ENCODE measurements at places on chromosomes 5 and 9.

GRCh38 chr9:107213080-107213479 lies 70.0 kb upstream of the RAD23B start:
- DNase-seq: no peak

DNA sequence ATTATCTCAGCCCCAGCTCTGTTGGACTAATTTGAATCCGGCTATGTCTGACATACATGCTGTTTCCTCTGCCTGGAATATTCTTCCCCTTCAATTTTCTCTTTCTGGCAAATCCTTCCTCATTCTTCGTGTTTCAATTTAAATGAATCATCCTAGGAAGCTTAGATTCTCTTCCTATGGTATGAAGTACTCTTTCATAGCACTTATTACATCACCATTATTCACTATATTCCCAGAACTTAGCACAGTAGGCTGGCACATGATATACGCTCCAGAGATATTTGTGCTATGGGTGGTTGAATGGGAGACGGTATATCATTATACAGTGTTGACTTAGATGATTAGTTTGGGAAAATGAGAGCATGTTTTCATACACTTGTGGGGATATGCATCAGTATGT lies 91.0 kb upstream of the JAK2 start:
- no peak for DNase-seq

- no peak for DNase-seq
These were observed 818.8 kb upstream of the WWC1 start for GRCh38 chr5:167472566-167473108.

GRCh38 chr5:40832345-40832744 lies 2.7 kb downstream of the RPL37 start:
- no peak for DNase-seq

GRCh38 chr5:107805166-107805565 lies 134.4 kb upstream of the EFNA5 start:
- DNase-seq: no peak

DNA sequence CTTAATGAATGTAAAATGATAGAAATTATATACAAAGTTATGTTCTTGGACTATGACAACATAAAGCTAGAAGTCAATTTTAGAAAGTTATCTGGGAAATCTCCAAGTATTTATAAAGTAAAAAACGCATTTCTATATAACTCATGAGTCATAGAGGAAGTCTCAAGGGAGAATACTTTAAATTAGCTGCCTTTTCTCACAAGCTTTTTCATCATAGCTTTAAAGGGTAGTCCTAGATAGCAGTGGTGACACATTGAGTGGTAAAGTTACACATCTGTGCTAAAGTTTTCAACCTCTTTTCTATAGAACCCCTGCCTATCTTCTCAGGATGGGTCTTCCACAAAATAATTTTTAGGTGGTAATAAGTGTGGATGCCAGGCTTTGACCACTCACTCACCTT lies 598.3 kb upstream of the FAM174A start:
- no peak for DNase-seq

DNA sequence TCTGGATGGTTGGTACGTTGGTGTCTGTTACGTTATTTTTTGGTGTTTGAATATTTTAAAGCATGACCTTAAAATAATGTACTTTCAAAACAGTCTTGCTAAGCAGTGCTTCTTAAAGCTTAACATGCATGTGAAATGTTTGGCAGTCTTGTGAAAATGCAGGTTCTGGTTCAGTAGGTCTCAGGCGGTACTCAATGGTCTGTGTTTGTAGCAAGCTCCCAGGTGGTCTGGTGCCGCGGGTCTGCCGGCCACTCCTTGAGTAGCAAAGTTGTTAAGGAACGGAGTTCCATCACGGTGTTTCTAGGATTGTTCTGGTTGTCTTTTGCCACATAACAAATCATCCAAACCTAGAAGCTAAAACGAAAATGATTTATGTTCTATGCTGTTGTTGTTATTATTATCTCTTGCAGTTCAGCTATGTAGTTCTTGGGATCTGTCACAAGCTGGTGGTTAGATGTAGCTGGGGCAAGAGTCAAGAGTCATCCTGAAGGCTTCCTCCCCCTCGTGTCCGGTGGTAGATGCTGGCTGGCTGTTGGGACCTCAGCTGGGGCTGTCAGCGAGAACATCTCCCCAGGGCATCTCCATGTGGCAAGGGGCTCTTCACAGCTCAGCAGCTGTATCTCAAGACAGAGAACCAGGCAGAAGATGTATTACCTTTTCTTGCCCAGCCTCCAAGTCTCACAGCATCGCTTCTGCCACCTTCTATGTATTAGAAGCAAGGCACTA lies 186.8 kb downstream of the PALM2AKAP2 start:
- DNase-seq: no peak

DNA sequence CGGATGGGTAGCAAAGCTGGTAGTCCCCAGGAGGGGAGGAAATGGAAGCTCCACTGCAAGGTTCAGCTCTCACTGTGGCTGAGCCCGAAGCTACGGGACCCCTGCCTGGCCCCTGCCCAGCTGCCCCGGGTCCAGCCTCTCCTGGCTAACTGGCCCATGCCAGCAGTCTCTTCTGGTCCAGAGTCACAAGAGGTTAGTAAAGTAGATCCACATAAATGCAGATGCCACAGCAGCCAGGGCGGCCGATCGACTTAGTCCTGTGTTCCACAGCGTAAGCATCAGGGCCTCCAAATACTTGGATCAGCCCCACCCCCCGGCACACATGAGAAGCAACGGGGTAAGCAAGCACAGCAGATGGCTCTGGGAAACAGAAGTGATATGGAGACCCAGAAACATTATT lies 42.1 kb downstream of the MRPL36 start:
- DNase-seq: no peak

DNA sequence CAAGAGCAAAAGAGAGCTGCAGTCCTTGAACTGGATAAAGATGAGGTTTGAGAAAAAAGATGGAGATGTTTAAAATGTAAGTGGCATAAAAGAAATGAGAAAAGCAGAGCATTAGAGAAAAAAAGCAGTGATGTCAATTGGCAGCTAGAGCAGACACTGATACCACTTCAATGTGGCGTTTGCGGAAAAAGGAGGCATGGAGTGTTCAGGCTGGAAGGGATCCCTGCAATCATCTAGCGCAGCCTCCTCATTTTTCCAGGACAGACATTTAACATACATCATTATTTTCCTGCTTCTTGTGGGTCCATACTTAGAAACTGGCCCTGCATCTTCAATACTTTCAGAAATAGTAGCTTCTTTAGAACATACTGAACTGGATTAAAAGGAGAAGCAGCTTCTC lies 563.8 kb downstream of the PTPRD start:
- no peak for DNase-seq

GRCh38 chr9:90301277-90301653 lies 341.4 kb downstream of the DIRAS2 start:
- no peak for DNase-seq

GRCh38 chr9:133506653-133507038 lies 18.1 kb downstream of the MYMK start:
- no peak for DNase-seq

GRCh38 chr9:87885484-87886189 lies 3.0 kb downstream of the SPATA31E1 start:
- no peak for DNase-seq

DNA sequence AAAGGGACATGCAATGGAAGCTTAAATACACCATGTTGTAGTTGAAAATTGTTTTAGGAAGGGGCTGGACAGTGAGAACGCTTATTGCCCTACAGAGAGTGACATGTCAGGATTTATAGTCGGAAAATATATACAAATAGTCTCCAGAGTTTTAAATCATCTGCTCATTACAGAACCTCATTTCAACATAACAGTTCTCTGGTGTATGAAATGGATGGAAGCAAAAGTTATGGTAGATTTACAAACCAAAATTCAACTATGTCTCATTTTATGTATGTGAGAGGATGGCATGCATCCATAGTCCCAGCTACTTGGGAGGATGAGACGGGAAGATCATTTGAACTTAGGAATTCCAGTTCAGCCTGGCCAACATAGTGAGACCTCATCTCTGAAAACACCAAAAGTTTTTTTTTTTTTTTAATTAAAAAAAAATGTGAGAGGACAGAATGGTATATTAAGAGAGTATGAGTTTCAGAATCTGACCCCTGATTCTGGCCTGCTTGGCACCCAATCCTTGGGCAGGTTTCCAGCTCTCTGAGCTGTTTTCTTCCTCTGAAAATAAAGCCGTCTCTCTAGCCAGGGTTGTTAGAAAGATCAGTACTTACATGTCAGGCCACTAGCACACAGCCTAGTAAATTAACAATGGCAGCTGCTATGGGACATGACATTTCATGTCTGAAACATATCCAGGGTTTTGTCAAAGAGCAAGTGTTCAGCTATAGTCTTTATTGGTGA lies 40.1 kb downstream of the IQGAP2 start:
- no peak for DNase-seq

GRCh38 chr9:19380826-19381075 lies 715 bp upstream of the RPS6 start:
- no peak for DNase-seq

DNA sequence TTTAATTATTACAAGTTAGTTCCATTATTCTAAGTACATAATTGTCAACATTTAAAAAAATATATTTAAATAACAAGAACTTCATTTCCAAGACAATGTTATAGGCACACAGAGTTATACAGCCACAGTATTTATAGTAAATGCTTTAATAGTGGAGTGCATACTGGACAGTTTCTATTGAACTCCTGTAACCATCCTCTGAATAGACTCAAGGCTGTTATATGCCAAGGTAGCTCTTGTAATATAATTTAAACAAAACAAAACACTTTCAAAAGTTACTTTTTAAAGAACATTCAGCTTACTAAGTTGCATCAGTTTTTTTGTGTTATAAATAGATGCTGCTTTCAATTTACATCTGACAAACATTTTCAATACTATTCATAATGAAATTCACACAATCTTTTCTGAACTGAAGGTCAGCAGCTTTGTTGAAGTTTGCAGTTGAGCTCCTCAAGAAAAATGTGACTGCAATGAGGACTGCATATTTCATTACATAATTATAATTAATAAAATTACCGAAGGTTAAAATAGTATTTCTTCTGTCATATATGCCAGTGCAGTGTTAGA lies 549.9 kb upstream of the CYLC2 start:
- no peak for DNase-seq

DNA sequence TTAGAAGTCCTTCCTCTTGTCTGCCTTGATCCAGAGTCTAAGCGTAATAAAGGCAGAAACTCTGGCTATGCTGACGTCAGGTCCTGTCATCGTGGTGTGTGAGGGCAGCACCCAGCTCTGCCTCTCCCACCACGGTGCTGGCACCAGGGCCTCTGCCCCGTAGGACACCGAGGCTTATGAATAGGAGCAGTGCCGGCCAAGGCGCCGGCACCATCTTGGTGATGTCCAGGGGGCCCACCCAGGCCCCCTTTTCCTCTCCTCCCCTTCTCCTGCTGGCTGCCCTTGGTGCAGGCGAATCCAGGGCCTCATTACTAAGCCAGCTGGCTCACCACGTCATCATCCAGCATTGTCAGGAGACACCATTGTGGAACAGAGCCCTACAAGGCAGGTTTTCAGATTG lies 252.3 kb downstream of the FANCC start:
- DNase-seq: no peak
